ENCODE measurements at places on chromosomes 1 and 21.

GRCh38 chr1:76770979-76771378 lies 96.3 kb upstream of the ST6GALNAC5 start:
- no peak for DNase-seq

GRCh38 chr1:74818661-74819456 lies 85.9 kb downstream of the TYW3 start:
- DNase-seq = no peak

- DNase-seq = no peak
Measured at GRCh38 chr1:11431941-11432507, 46.9 kb upstream of the DISP3 start.

DNA sequence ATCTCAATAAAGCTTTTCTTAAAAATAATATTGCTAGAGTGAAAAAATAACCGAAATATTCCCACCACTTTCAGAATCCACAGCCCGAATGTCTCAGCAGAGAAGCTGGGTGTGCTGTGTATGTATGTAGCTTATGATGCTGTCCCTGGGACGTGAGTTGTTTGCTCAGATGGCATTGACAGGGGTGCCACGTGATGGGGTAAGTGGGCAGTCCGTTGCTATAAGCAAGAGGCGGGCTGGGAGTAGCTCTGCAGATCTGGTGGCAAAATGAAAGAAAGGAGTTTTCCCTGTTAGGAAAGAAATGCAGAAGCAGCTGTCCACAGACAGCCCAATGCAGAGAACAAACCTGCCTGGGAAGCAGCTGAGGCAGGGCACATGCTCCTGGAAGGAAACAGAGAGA lies 3.8 kb upstream of the FAM20B start:
- DNase-seq = no peak

DNA sequence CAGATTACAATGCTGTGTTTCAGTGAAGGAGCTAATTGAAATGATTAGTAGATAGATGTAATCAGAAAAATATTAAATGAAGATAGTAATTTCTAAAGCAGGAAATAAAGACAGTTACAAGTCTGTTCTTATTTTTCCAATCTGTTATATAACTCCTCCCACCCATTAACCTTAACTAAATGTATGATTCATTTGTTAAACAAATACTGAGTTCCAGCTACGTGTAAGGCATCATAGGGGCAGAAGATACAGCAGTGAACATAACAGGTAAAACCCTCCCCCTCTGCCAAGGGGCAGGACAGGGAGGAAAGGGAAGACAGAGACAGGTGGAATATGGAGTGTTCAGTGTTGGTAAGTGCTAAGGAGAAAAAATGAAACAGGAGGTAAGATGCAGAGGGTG lies at the start of gene FAM177B:
Gene FAM177B (plus strand): TSS at position 231 of the 400 bp plus-strand sequence. CDS start 9,344 bp downstream, outside the sequence.
- DNase-seq = no peak

DNA sequence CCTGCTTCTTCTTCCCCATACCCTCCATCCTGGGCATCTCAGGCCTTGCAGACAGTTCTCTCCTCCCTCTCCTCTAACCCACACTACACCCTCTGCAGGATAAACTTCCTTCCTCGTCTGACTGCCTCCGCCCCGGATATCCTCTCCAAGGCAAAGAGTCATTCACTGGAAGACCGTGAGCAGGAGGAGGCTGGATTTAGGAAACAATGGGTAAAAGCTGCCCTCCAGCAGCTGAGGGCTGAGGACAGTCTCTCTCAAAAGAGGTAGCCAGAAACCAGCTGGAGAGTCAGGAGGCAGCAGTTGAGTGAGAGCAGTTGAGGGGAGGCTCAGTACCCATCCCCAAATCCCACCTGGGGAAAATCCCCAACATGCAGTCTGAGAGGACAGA lies 1.4 kb downstream of the CSRP1 start:
- DNase-seq = no peak

DNA sequence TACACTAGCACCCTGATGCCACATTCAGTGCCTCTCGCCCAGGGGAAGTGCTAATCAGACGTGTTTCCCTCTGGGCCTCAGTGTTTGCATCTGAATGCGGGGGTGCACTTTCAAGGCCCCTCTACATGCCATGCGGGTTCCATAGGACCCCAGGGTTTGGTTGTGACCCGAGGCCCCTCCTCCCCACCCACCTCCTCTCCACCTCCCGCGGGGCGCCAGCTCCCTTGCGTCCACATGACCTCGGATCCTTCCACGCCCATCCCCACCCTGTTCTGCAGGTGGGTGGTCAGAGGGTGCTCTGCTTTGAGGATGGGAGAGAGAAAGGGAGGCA lies 5.1 kb upstream of the RUNX3 start:
- no peak for DNase-seq

GRCh38 chr1:208942394-208943130 lies 641.0 kb upstream of the CAMK1G start:
- no peak for DNase-seq

DNA sequence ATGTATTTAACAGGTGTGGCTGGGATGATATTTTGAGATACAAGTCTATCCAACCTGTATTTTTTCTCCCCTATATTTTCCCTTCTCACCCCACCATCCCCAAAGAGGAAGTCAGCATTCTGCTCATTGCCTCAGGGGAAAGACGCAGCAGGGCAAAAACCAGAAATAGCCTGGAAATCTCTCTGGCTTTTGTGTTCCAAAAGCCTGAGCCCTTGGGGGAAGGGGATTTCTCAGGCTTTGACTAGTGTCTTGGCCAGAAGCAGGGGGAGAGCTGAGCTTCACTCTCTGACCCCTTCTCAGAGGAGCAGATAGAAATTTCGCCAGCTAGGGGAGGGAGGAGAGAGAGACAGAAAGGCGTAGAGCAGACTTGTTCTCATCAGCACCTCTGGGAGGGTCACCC lies 244.7 kb downstream of the RRAGC start:
- no peak for DNase-seq

- no peak for DNase-seq
Measured at GRCh38 chr1:178504286-178504685, 7.5 kb upstream of the CLEC20A start.

DNA sequence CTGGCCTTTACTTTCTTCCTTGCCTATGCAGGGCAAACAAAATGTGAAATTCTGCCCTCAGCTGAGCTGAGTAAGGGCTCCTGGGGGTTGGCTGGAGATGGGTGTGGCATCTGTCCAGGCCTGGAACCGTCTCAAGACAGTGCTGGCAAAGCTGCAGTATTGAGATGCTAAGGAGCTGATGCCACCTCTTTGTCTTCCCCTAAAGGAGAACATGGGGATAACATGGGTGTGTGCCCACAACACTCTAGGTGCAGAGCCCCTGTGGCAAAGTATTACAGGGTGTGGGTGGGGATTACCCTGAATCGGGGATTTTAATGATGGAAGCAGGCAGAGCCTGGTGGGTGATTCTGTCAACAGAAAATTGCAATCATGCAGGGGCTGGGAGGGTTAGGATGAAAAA lies 2.5 kb upstream of the ST3GAL3 start:
- no peak for DNase-seq

DNA sequence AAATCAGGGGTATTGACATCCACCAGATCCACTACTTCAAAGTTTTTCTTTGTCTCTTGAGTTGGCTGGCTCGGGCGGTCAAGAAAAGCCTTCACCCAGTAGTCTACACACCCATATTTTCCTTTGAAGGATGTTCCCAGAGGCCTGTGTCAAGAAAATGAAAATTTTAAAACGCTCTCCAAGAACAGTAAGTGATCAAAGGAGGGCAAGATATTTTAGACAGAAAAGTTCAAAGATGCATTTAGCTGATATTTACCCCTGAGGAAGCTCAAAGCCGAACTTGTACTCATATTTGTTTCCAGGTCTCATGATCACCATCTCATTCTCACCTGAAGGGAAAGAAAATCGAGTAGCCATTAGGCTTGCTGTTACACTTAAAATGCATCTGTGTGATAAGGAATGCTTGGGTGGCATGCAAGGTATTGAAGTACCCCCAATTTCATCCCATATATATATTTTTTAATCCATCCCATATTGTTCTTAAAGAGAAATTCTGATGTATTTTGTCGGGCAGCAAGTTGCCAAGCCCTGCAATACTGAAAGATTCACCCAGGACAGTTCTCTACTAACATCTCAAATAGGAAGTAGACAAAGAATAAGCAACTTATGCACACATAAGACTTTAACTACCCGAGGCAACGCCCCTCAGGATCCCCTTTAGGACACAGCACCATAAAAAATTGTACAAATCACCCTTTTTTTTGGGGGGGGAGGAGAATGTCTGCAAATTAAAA lies 1.1 kb downstream of the TXNIP start:
- DNase-seq = peak; percentile 66

DNA sequence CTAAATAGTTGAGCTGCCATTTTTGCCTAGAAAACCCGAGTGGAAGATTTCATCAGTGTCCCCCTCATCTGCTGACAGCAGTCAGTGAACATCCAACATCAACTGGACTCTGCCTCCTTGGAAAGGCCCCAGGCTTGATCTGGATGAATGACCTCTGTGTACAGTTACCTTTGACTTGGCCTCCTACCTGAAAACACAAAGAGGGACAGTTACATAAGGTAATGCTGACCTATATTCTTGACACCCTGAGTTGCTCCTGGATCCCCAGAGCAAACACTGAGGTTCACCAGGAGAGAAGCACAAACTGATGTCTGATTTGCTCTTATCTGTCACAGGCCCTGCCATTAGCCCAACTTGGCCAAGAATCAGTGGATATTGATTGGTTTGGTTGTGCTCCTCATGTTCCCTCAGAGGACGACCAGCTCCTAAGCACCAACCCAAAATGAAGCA lies 138.9 kb downstream of the PROX1 start:
- no peak for DNase-seq

- no peak for DNase-seq
Measured at GRCh38 chr1:205633421-205633976, 1.7 kb upstream of the ELK4 start.

GRCh38 chr21:41903559-41904351 lies 24.6 kb upstream of the PRDM15 start:
- DNase-seq = no peak

DNA sequence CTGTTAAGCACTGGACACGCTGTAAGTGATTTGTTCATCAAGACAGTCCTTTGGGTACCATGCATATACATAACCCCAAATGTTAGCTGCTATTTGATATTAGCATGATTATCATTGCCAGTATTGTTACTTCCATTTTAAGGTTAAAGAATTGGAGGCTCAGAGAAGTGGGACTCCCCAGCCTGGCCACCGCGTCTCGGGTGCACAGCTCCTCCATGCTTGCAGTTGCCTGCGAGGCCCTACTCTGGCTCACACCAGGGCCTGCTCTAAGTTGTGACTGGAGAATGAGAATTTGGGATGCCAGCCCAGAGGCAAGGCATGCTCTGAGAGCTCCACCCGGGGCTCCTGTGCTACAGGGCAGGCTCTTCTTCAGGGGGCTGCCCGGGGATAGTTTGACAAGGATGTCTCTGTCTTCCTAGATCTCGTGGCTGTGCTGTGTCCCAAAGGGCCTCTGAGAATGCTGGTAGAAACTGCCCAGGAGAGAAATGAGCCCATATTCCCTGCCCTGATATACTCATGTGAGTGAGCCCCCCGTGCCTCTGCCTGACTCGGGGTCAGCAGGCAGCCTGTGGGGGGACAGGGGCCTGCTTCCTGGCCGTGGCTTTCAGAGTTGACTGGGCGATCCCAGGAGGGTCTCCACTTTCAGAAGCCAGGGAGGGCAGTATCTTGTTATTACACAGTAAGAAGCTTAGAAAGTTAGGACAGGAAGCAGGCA lies 19.4 kb downstream of the PSEN2 start:
- no peak for DNase-seq

DNA sequence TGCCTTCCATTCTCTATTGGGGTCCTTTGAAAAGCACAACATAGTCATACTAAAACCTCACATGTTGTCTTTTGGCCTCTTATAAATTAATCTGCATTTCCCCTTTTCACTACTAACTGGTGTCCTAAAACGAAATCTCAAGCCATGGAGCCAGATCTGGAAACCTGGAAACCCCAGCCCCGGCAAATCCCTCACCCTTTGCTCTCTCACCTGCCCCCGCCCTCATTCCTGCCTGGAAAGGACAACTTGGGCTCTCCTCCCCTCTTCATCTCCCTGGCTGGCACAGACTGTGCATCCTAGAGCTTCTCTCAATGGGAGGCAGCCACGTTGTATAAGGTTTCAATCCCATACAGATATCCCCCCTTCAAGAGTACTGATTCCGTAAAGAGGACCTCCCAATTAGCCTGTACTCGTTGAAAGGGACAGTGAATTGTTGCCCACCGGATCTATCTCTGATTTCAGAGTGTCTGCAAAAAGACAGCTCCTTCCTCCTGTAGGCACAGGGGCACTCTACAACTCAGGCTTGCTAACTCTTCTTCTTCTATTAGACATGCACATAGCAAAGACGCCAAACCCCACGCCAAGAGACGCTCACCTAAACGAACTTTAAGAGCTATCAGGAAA lies 1.4 kb downstream of the DUSP10 start:
- DNase-seq = no peak

- no peak for DNase-seq
Measured at GRCh38 chr1:89701746-89702241, 68.9 kb downstream of the LRRC8C start.

- no peak for DNase-seq
Measured at GRCh38 chr1:229596925-229597699, 28.8 kb downstream of the TAF5L start.

DNA sequence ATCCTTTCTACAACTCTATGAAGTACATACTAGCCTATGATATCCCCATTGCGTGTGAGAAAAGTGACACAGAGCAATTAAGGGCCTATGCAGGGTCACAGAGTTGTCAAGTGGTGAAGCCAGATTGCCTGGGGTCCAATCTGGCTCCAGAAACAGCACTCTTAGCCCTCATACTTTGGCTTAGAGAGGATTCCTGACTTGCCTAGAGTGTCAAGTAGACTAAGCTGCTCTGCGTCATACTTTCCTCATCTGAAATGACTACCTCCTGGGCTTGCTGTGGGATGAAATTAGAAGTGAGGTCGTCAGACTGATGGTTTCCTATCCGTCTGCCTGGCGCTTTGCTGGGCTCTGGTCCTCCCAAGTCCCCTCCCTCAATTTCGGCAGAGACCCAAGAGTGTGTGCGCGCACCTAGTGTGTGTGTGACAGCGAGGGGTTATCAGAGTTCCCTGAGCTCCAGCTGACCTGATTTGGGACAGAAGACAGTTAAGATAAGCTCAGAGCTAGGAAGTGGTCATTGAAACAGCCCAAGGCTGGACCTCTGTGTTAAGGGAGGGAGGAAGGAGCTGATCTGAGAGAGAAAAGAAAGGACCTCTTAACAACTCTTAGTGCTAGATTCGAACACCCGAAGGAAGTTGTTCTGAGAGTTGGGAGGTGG lies 5.4 kb upstream of the NUAK2 start:
- DNase-seq = peak; percentile 67

- DNase-seq = no peak
Measured at GRCh38 chr1:27301582-27302199, 20.3 kb upstream of the TMEM222 start.

DNA sequence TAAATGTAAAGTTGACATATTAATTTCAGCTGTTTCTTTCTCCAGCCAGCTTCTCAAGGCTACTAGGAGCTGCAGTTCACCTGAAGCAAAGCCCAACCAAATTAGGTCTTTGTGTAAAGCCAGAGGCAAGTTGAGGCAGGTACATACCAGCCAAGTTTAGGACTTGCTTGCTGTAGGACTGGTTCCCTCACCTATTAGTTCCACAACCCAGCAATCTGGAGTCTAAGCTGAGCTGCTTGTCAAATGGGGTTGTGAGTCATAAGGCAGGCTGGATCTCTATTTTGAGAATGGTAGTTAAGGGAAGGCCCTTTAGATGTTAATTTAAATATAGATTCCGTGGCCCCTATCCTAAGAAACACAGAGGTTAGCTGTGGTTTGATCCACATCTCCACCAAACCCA lies 7.6 kb upstream of the FLG2 start:
- DNase-seq = no peak

- no peak for DNase-seq
Measured at GRCh38 chr1:183103147-183103546, 79.9 kb downstream of the LAMC1 start.

- no peak for DNase-seq
Measured at GRCh38 chr1:201826830-201827229, 2.1 kb upstream of the IPO9 start.

Measured in CMK (cell line).